Right cardiac atrium (tissue), 5 donors: ENCODE measurements at places on chromosomes 11 and 22. TPM values are rescaled to one million over a fixed set of nuclear protein-coding genes. Genes with fewer than 3 reads are reported as not detected.

VSTM5 gene
- total RNA-seq: 0.45 TPM

GRCh38 chr11:122113836-122114825, 1.9 kb downstream of the BLID start:
- DNase-seq: no peak

RAPSN gene
- 0.17 TPM for total RNA-seq

GRCh38 chr11:112277941-112278340, 17.3 kb upstream of the PLET1 start:
- DNase-seq: no peak

GRCh38 chr11:126924376-126925040, 76.1 kb downstream of the KIRREL3 start:
- no peak for DNase-seq

GRCh38 chr22:19859861-19860510, 5.3 kb upstream of the GNB1L start:
- DNase-seq: no peak

B4GALNT4 gene
- total RNA-seq: 1.0 TPM

KRTAP5-8 gene
- total RNA-seq: not detected

TP53I11 gene
- total RNA-seq: 105 TPM

PKDREJ gene
- total RNA-seq: 0.09 TPM

GRCh38 chr11:124776865-124777645, 15.0 kb upstream of the ESAM start:
- no peak for DNase-seq

GRCh38 chr11:69368119-69368880, 74.3 kb downstream of the MYEOV start:
- no peak for DNase-seq

GRCh38 chr11:132862933-132863332, 669.4 kb downstream of the OPCML start:
- DNase-seq: no peak

DNA sequence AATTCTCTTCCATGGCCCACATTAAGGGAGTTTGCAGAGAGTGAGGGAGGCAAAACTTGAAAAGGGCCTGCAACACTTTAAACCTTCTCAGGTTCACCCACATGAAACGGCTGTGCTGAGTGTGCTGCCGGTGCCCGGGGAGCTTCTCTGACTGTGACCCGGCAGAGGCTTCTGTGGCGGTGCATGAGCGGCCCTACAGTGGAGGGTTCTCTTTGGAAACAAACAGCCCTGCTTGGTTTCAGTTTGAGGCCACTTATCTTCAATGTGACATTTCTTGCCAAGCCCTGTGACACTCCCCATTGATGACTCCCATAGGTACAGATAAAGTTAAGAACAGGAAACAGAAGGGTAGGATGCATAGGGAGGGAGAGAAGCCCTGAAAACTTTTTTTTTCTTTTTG, 31.8 kb downstream of the FAM118A start:
- peak; percentile 55 for DNase-seq

MOV10L1 gene
- 0.62 TPM for total RNA-seq

GRCh38 chr11:76237914-76238313, 31.6 kb upstream of the WNT11 start:
- DNase-seq: no peak

GRCh38 chr11:59289356-59290181, 69.1 kb upstream of the OR5AN1 start:
- DNase-seq: no peak

- DNase-seq: no peak
Observed at GRCh38 chr11:65352783-65353182, 1.8 kb upstream of the TIGD3 start.

SIRT3 gene
- 32.5 TPM for total RNA-seq

- DNase-seq: no peak
Observed at GRCh38 chr11:128298271-128298670, 289.1 kb downstream of the ETS1 start.

DNA sequence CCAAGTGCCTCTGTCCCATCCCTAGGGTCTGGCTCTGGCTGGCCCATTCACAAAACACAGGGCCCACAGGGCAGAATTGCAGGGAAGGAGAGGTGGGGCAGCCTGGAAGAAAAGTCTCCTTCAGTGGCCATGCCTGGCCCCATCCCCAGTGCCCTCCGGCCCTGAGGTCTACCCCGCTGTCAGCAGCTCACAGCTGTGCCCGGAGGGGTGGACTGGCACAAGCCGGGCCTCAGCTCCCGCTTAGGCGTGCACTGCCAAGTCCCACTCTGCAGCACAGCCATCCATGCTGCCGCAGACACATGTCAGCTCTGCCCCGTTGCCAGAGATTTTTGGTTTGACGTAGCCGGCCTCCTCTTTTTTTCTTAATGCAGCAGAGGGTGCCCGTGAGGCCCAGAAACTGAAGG, 3.9 kb upstream of the SCN2B start:
- DNase-seq: peak; percentile 76

- no peak for DNase-seq
Observed at GRCh38 chr11:130209128-130209932, 49.7 kb downstream of the ST14 start.

- DNase-seq: peak; percentile 45
Observed at GRCh38 chr22:38284042-38284402, 11.2 kb upstream of the TMEM184B start.
